ENCODE measurements at places on chromosomes 7 and 10.

DNA sequence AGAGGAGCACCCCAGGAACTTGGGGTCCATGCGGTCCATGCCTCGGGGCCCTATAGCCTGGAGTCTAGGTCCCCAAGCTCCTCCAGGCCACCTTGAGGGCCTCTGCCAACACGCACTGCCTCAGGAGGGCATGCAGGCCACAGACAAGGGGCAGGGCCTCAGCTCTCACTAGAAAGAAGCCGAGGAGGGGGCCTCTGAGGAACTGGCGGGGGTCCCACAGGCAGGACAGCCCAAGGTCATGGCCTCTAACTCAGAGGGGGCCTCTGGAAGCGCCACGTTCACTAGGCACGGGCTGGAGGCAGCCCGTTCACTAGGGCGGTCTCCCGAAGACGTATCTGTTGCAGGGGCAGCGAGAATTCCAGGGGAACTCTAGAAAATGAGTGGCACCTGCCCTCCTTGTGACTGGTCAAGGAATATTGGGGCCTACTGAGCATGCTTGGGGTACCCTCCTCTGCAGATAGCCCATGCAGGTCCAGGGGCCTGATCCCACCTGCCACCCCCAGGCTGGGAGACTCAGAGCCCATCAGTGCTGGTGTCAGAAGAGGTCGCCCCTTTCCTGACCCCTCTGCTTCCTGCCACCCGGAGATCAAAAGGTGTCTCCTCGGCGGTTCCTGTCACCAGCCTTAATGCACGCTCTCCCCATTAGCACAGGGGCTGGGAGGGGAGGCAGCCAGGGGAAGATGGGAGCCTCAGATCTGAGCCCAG lies 86.7 kb upstream of the RET start:
- DNase-seq, result no peak

- DNase-seq, result no peak
Observed at GRCh38 chr10:126119599-126119998, 223.2 kb downstream of the FANK1 start.

GRCh38 chr10:35012781-35013180 lies 77.4 kb downstream of the CUL2 start:
- DNase-seq, result no peak

DNA sequence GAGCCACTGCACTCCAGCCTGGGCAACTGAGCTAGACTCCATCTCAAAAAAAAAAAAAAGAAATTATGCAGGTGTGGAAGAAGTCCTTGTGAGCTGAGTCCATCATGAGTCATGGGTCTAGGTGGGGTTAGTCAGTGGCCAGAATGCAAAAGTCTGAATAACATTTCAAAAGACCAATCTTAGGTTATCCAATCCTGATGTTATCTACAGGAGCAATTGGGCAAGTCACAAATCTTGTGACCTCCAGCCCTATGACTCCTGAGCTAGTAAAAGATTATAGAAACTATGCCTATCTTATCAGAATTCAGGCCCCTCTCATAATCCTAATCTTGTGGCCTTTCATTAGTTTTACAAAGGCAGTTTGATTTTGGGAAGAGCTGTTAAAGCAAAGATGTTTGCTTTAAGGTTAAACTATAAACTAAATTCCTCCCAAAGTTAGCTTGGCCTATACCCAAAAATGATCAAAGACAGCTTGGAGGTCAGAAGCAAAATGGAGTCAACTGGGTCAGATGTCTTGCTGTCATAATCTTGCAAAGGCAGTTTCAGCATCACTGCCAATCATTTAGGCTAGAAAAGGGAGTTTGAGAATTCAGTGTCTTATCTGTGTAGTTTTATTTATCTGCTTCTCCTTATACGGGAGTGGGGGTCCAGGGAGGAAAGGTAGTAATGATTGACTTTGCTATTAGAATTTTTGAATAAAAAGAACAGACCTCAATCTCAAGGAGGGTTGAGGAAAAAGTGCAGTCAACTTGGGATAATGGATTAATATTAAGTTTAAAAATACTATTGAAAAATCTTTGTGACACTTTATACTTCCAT lies 71.2 kb upstream of the TRIM24 start:
- DNase-seq, result no peak

GRCh38 chr7:36280840-36281812 lies 108.5 kb upstream of the ANLN start:
- DNase-seq, result peak; percentile 48

- DNase-seq, result no peak
Observed at GRCh38 chr10:5575482-5576153, 50.9 kb downstream of the CALML3 start.

DNA sequence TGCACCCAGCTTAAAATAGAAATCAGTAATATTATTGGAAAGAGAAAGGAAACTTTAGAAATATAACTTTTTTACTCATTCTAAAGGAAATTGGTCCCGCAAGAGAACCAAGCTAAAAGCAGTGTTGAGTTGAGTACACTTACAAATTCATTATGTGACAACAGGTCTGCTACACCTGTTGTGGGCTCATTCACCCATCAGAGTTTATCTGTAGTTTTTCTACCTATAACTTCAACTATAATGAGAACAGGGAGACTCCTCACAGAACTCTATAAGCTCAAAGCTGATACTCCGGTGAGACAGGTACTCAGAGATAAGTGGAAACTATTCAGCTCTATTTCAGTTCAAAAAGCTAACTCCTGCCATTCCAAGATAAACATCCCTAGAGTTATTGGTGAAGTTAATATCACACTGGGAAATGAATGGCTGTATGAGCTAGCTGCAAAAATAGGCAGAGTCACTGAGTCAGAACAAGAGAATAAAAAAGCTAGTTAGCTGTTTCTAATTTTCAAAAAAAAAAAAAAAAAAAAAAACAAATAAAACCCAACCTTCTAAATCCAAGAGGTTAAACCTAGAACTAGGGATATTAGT lies 121.3 kb downstream of the PPP1R3A start:
- no peak for DNase-seq

- no peak for DNase-seq
Observed at GRCh38 chr7:90053094-90053493, 101.2 kb upstream of the STEAP1 start.

- no peak for DNase-seq
Observed at GRCh38 chr7:109308816-109309215, 739.1 kb downstream of the DNAJB9 start.

DNA sequence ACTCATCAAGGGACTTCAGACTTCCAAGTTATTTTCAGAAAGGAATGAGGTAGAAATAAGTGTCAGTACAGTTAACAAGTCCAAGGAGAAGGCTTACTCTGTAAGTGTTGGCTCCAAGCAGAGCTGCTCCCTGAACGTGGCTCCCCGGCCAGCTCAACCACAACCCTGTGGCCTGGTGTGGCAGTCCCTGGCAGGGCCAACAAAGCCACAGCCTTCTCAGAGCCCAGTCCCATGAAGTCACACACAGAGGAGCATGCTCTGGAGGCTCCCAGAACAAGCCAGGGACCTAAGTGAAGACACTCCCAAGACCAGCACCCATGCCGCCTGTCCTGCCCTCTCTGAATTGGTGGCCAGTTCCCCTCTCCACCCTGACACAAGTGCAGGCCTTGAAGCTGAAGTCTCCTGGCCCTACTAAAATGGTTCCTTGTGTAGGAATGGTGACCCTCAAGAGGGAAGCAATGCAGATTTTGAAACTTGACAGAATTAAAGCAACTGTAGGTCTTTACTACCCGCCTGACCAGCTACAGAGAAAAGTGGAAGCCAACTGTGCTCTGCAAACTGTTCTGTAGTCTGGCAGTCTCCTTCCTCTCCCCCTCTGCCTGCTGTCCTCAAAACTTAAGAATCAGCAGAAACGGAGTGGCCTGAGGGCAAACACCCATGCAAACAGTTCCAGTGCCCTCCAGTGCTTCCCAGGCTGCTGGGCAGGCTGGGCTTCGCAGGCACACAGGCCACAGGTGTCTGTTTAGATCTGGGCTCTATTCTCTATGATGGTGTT lies 51.1 kb downstream of the NOD1 start:
- no peak for DNase-seq

GRCh38 chr10:115944538-115944937 lies 328.5 kb downstream of the GFRA1 start:
- no peak for DNase-seq

DNA sequence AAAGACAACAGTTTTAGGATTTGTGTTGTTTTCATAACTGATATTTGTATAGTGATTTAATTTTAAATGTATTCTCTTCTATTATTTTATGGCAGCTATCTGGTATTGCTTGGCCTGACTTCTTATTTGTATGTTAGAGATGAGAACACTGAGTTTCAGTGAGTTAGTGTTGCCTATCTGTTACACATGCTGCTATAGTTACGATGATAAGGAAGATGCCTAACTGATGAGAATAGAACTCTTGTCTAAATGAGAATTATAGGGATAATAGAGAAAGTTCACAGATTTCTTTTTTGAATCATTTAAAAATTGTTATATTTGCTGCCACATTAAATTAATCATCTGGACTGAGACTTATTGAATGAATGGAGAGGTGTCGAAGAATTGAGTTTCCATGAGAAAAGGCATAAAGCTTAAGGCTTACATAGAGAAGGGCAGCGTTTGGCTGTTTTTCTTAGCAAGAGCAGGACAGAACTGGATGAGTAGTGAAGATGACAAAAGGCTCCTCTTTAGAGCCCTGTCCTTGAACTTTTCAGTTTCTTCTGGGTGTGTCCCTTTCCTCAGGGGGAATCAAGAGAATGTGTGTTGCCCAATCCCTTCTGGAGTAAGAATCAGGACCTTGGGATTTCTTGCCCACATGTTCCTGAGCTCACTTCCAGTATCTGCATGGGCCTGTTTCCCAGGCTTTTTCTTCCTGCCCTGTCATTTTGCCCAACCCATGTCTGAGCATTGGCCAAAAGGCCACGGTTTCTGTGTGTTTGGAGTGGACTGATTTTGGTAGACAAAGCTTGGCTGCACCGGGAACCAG lies 195.6 kb upstream of the CSTF2T start:
- DNase-seq, result no peak

DNA sequence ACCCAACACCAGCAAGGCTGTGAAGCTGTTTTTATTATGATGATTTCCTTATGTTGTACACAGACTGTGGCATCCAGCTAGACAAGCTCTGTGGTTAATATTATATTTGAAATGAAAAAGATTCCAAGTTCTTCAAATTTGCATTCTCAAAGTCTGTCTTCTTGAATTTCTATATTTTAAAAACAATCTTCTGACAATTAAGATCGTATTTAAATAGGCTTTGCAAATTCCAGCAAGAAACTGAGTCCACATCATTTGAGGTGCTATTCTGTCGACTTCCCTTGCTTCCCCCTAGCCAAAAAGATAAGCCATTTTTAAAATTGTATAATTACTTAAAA lies 73.1 kb upstream of the TOMM7 start:
- DNase-seq, result no peak

GRCh38 chr10:48768144-48768766 lies 83.6 kb downstream of the WDFY4 start:
- no peak for DNase-seq

- DNase-seq, result no peak
Observed at GRCh38 chr7:136359333-136359903, 382.3 kb upstream of the MTPN start.

DNA sequence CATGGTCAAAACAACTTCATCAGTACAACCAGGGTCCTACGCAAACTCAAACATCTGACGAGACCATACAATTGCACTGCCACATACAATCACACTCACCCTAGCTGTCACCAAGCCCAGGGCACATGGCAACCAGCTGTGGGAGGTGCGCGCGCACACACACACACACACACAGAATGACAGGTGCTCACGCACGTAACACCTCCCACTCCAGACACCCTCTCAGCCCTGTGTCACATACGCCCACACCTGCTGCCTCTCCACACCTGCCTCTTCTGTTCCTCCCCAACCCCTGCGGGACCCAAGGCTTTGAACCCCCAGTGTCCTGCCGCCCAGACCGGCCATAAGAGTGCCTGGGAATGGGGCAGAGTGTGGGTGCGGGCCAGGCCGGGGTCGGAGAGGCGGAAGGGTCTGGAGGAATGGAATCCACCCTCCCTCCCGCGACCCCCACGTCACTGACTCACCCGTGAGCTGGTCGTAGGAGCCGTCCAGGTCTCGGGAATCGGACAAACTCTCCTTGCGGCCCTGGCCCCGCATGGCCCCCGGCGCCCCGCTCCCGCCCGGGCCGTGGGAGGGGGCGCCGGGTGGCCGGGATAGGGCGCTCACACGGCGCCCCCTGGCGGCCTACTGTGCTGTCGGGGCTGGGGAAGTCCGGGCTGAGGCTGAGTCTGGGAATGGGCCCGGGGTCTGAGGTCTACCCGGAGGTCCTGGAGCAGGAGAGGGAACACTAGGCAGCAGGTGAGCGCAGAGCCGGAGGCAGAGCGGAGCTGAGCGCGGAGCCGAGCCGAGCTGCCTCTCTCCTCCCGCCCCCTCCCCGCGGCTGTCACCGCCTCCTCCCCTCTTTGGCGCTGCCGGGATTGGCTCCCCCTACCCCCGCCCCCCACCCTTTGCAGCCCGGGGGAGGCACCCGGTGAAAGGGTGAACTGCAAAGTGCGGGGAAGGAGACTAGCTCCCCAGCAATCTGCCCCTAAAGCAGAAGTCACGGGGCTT lies at the start of gene KCNIP2:
Gene KCNIP2, minus strand, starts transcription at position 769 of the 990 bp plus-strand sequence. Its CDS starts 232 bp downstream, at position 537.
- peak; percentile 31 for DNase-seq

- no peak for DNase-seq
Observed at GRCh38 chr7:99837649-99838361, 10.0 kb downstream of the CYP3A43 start.

- no peak for DNase-seq
Observed at GRCh38 chr7:44887293-44887692, 2.0 kb upstream of the PURB start.

GRCh38 chr7:140876519-140877248 lies 48.0 kb downstream of the BRAF start:
- DNase-seq, result no peak

DNA sequence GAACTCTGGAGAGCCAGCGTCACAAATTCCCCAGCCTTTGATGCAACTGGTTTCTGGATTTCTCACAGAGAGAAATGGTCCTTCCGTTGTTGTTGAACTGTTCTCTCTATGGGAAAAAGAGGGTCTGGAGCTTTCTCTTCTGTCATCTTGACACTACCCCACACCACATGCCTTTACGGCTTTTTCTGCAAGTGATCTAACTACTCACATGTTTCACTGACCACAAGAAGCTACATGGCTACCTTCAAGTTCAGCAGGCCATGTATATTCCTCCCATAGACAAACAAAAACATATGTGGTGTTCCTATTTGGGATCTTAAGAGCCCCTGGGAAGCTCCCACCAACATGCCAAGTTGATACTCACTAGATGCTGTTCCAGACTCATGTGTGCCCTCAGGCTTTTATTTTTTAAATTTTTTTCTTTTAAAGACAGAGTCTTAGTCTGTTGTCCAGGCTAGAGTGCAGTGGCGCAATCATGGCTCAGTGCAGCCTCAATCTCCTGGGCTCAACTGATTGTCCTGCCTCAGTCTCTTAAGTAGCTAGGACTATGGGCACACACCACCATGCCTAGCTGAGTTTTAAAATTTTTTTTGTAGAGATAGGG lies 72.0 kb downstream of the RNF216 start:
- DNase-seq, result no peak

DNA sequence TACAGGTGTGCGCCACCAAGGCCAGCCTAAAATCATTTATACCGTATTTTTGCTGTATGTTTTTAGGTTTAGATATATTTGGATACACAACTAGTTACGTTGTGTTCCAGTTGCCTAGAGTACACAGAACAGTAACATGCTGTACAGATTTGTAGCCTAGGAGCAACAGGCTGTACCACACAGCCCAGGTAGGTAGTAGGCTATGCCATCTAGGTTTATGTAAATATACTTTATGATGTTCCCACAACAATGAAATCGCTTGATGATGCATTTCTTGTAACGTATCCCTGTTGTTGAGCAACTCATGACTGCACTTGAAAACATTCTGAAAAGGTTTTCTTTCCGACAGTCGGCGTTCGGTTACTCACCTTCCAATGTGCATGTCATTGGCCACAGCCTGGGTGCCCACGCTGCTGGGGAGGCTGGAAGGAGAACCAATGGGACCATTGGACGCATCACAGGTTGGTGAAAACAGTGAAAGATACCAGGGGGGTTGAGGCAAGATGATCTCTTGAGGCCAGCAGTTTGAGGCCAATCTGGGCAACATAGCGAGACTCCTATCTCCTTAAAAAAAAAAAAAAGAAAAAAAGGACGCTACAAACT lies 7.7 kb downstream of the PNLIP start:
- no peak for DNase-seq
